ENCODE measurements at places on chromosomes 3 and 15.

DNA sequence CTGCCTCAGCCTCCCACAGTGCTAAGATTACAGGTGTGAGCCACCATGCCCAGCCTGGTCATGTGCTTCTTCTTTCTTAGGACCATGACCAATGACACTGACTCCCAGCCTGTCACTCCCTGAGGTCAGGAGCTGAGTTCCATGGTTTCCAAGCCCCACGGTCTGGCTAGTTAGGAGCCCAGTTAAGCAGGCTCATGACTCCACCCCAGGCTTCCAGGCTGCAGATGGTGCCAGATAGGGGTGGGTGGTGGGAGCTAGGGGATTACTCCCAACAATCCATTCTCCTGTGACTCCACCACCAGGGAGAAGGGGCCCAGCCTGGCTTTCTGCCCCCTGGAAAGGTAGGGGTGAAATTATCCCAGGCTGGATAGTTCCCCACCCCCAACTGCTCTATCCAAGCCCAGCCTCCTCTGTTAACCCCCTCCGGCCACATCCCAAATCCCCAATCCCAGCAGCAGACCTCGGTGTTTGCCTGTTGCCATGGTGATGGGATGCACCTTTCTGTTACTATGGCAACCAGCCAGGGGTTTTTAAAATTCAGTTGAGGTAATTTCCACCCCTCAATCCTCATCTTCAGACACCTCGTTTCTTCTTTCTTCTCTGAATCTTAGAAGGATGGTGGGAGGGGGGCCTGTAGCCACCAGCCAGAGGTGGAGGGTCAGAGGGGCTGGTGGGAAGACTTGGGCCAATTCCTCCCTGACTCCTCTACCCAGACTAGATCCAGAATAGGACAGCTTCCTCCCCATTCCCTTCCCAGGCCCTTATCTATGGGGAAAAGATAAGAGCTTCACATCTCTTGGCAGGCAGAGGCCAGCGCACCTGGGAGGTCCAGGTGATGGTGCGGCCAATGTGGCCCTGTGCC, 22.5 kb upstream of the SEMA3F start:
- H3K4me1 ChIP-seq: no peaks in the 10 kb centered on the region
- no peaks in the 10 kb centered on the region for H3K27me3 ChIP-seq
- no peaks in the 10 kb centered on the region for H3K36me3 ChIP-seq
- no peak overlapping the region for H3K4me3 ChIP-seq
- H3K27ac ChIP-seq: no peak overlapping the region
- no peak for DNase-seq

GRCh38 chr3:42169579-42170120, 78.5 kb downstream of the TRAK1 start:
- no peak for DNase-seq
- peak overlapping the region; percentile 44 for H3K27ac ChIP-seq
- H3K27me3 ChIP-seq: no peaks in the 10 kb centered on the region
- H3K4me3 ChIP-seq: no peak overlapping the region

DNA sequence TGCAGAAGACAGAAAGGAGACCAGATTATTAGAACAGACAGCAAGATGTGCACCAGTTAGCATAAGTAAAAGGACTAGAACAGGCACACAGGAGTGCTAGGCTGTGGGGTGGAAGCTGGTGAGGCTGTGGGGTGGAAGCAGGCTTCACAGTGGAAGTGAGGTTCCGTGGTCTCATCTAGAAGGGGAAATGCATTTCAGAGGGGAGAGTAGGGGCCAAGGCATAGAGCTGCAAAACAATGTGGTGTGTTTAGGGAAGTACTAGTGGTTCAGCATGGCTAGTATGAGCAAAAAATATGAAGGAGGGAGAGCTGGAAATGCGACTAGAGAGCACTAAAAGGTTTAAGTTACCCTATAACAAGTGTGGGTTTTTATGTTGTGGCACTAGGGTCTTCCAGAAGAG, 6.5 kb downstream of the POPDC2 start:
- no peaks in the 10 kb centered on the region for H3K27me3 ChIP-seq
- H3K36me3 ChIP-seq: no peaks in the 10 kb centered on the region
- H3K27ac ChIP-seq: no peak overlapping the region

DNA sequence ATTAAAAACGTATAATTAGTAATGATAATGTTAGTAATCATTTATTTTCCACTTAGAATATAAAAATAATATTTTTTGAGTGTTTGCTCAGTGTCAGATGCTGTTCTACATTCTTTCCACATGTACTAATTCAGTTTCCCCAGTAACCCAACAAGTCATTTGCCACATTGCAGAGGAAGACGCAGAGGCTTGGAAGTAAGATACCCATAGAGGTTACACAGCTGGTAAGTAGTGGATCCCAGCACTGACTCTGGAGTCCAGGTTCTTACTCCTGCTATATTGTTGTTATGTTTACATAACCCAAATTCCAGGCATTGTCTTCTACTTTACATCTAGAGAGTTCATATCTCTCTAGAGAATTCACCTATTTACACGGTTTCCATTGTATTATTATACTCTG, 48.2 kb upstream of the MYO5C start:
- H3K4me1 ChIP-seq: no peaks in the 10 kb centered on the region
- no peak overlapping the region for H3K4me3 ChIP-seq
- no peak for DNase-seq
- no peaks in the 10 kb centered on the region for H3K36me3 ChIP-seq
- H3K27me3 ChIP-seq: no peaks in the 10 kb centered on the region

GRCh38 chr15:77017091-77017660, 22.2 kb downstream of the PSTPIP1 start:
- no peak for DNase-seq
- no peaks in the 10 kb centered on the region for H3K36me3 ChIP-seq
- no peak overlapping the region for H3K4me3 ChIP-seq
- no peaks in the 10 kb centered on the region for H3K27me3 ChIP-seq
- no peak overlapping the region for H3K27ac ChIP-seq

- H3K4me1 ChIP-seq: no peaks in the 10 kb centered on the region
- H3K4me3 ChIP-seq: no peak overlapping the region
- no peak overlapping the region for H3K27ac ChIP-seq
These were observed 122.1 kb downstream of the FOXB1 start for GRCh38 chr15:60126200-60126599.

DNA sequence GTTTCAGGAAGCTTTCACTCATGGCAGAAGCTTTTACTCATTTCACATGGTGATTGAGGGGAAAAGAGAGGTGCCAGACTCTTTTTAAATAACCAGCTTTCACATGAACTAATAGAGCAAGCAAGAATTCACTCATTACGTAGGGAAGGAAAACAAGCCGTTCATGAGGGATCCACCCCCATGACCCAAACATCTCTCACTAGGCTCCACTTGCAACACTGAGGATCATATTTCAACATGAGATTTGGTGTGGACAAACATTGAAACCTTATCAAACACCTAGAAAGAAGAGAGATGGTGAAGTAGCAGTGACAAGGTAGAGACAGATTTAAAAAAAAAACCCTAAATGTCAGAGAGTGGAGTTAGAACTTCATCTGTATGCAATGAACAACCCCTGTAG, 408.6 kb upstream of the PDZRN3 start:
- H3K36me3 ChIP-seq: no peaks in the 10 kb centered on the region
- no peak overlapping the region for H3K4me3 ChIP-seq
- no peak overlapping the region for H3K27ac ChIP-seq
- no peaks in the 10 kb centered on the region for H3K4me1 ChIP-seq
- no peaks in the 10 kb centered on the region for H3K27me3 ChIP-seq

GRCh38 chr3:28950614-28951013, 330.3 kb upstream of the RBMS3 start:
- no peak for DNase-seq
- H3K4me3 ChIP-seq: no peak overlapping the region
- H3K36me3 ChIP-seq: no peaks in the 10 kb centered on the region
- no peaks in the 10 kb centered on the region for H3K4me1 ChIP-seq
- H3K27ac ChIP-seq: no peak overlapping the region

DNA sequence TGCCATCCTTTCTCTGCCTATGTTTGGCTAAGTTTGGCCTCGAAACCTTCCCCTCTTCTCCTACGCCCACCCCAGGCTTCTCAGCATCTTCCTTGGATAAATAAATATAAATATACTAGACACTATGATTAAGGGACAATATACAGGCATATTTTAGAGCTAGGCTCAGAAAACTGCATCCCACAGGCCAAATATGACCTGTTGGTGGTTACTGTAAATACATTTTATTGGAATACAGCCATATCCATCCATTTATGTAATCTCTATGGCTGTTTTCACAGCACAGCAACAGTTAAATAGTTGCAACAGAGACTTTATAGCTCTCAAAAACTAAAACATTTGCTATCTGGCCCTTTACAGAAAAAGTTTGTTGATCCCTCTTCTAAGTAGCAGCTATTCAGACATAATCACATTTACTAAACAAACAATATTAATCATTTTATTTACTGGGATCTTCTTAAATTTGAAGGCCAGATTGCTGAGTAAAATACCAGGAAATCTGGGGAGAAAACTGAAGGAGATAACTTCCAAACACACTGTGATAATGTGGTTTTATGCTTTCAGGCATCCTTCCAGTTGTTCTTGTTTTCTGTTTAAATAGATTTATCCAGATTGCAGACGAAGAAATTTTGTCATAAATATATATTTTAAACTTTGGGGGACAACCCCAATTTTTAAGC, 269.7 kb upstream of the THRB start:
- H3K36me3 ChIP-seq: no peaks in the 10 kb centered on the region
- H3K27me3 ChIP-seq: no peaks in the 10 kb centered on the region
- no peak overlapping the region for H3K4me3 ChIP-seq
- no peaks in the 10 kb centered on the region for H3K4me1 ChIP-seq

DNA sequence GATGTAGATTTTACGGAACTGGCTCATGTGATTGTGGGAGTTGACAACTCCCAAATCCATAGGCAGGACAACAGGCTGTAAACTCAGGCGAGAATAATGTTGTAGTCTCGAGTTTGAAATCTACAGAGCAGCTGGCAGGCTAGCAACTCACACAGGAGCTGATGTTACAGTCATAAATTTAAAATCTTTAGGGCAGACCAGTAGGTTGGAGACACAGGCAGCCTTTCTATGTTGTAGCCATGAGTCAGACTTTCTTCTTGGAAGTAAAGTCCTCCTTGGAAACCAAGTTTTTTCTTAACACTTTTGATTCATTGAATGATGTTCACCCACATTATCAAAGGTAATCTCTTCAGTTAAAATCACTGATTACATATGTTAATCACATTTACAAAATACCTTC, 89.1 kb upstream of the ALCAM start:
- no peaks in the 10 kb centered on the region for H3K27me3 ChIP-seq
- H3K4me1 ChIP-seq: no peaks in the 10 kb centered on the region
- no peaks in the 10 kb centered on the region for H3K36me3 ChIP-seq
- H3K4me3 ChIP-seq: no peak overlapping the region
- H3K27ac ChIP-seq: no peak overlapping the region
- no peak for DNase-seq

- no peak overlapping the region for H3K4me3 ChIP-seq
- no peaks in the 10 kb centered on the region for H3K27me3 ChIP-seq
- no peaks in the 10 kb centered on the region for H3K36me3 ChIP-seq
- H3K4me1 ChIP-seq: no peaks in the 10 kb centered on the region
These were observed 19.2 kb upstream of the LOXL1 start for GRCh38 chr15:73907035-73907408.

DNA sequence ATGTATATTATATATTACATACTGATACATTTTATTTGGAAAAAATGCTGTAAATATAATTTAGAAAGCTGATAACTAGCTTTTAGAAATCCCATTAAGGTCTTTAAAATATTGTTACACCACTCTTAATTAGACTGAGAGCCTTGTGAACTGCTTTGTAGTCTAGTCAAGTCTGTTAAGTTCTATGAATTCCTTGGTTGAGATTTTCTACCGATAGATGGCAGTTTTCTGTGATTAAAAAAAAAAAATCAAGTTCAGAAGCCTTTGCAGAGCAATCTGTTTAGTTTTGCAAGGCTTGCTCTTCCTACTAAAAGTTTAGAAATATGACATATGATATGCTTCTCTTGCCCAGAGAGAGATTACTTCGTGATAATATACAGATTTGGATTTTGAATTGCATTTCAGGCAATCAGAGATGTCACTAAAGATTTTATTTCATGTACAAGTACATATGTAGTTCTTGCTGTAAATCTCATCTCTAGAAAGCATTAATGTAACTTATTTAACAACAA, 60.4 kb upstream of the SLITRK3 start:
- H3K36me3 ChIP-seq: no peaks in the 10 kb centered on the region
- H3K4me3 ChIP-seq: no peak overlapping the region
- no peak overlapping the region for H3K27ac ChIP-seq
- no peak for DNase-seq

GRCh38 chr3:38387862-38388261, 41.3 kb downstream of the XYLB start:
- H3K27ac ChIP-seq: no peak overlapping the region
- H3K27me3 ChIP-seq: no peaks in the 10 kb centered on the region
- no peak overlapping the region for H3K4me3 ChIP-seq
- H3K36me3 ChIP-seq: no peaks in the 10 kb centered on the region
- H3K4me1 ChIP-seq: no peaks in the 10 kb centered on the region
- DNase-seq: no peak

DNA sequence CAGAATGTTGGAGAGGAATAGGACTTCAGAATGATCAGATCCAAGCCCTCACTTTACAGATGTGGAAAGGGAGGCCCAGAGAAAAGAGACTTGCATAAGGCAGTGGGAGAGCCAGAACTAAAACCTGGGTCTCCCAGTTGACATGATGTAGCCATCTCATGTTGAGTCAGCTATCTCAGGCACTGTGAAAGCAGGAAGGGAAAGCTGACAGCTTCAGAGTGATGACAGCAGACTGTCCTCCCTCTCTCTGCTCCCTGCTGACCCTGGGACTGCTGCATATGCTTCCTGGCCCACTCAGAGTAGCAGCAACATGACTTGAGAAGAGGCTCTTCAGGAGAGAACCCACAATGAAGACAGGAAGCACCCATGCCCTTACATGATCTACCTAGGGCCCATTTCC, 14.7 kb downstream of the FHIT start:
- H3K27ac ChIP-seq: no peak overlapping the region
- no peaks in the 10 kb centered on the region for H3K27me3 ChIP-seq
- H3K4me3 ChIP-seq: no peak overlapping the region
- H3K36me3 ChIP-seq: no peaks in the 10 kb centered on the region
- no peak for DNase-seq
- no peaks in the 10 kb centered on the region for H3K4me1 ChIP-seq

- H3K27ac ChIP-seq: no peak overlapping the region
- H3K36me3 ChIP-seq: no peaks in the 10 kb centered on the region
- no peaks in the 10 kb centered on the region for H3K4me1 ChIP-seq
- no peaks in the 10 kb centered on the region for H3K27me3 ChIP-seq
- DNase-seq: no peak
- H3K4me3 ChIP-seq: no peak overlapping the region
These were observed 143.1 kb upstream of the ARRDC4 start for GRCh38 chr15:97817276-97817890.

DNA sequence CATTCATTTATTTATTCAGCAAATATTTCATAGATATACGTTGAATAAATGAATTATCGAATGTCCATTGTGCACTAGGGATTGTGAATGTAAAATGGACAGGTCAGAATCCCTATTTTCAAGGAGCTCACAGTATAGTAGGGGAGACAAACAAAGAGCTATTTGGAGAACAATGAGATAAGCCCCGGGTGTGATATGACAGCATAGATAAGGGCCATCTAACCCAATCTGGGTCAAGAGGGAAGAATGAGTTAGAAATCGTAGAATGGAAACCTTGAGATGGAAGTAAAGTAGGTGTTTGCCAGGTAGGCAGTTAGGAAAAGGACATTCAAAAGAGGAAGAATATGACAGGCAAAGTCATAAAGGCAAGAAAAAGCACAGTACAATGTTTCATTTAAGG, 132.2 kb upstream of the GOLGA6L4 start:
- H3K27me3 ChIP-seq: no peaks in the 10 kb centered on the region
- no peak overlapping the region for H3K27ac ChIP-seq
- no peak for DNase-seq
- H3K36me3 ChIP-seq: no peaks in the 10 kb centered on the region

- H3K36me3 ChIP-seq: no peaks in the 10 kb centered on the region
- no peak overlapping the region for H3K27ac ChIP-seq
- H3K4me3 ChIP-seq: no peak overlapping the region
- no peak for DNase-seq
These were observed 27.7 kb downstream of the CCDC54 start for GRCh38 chr3:107404727-107405469.

Data from breast epithelium (tissue), 4 donors.